ENCODE measurements at places on chromosomes 11 and 22. TPM values are rescaled to one million over a fixed set of nuclear protein-coding genes. Genes with fewer than 3 reads are reported as not detected.

DNA sequence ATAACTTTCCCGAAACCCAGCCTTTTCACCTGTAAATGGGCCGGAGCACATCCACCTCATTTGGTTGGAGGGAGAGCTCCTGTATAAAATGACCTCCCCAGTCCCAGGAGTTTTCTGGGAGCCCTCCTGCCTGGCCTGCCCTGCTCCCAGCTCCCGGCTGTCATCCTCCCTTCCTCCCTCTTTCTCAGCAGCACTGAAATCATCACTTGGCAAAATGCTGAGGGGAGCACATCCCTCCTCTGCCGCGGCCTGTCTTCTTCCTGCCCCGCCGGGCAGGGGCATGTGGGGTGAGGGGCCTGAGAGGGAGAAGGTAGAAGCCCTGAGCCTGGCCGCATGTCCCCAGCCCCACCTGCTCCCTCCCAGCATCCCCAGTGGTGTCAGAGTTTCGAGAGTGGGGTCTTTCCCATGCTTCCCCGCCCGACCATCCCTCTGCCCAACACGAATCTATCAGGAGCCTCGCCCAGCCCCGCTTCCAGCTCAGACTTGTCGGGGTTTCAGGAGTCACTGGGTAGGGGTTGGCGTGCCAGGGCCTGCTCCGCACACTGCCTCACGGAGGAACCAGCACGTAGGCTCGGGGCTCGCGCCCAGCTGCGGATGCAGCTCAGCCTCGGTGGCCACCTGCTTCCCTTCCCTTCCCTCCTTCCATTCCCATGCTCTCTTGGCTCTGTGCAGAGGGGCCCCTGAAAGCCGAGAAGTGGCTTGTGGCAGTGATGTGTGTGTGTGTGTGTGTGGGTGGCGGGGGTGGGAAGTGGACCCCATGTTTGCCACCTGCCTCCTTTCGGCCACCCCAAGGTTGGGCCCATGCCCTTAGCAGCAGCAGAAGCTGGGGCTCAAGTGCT lies 37.1 kb downstream of the NECTIN1 start:
- no peak for DNase-seq

IGSF9B gene
- 10.2 TPM for polyA plus RNA-seq

GRCh38 chr22:39109361-39109760 lies 12.3 kb downstream of the APOBEC3H start:
- DNase-seq = no peak

GRCh38 chr11:38543311-38543710 lies 1945.3 kb upstream of the RAG2 start:
- no peak for DNase-seq

GRCh38 chr11:111792314-111792713 lies 26.1 kb upstream of the PPP2R1B start:
- no peak for DNase-seq

GRCh38 chr11:119344291-119345010 lies 2.1 kb downstream of the MFRP start:
- DNase-seq = no peak

CRYBB3 gene
- not detected for polyA plus RNA-seq

DNA sequence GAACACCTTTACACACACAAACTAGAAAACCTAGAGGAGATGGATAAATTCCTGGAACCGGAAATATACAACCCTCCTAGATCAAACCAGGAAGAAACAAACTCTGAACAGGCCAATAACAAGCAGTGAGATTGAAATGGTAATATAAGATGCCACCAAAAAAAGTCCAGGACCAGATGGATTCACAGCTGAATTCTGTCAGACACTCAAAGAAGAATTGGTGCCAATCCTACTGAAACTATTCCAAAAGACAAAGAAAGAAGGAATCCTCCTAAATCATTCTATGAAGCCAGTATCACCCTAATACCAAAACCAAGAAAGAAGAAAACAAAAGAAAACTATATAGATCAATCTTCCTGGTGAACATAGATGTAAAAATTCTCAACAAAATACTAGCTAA lies 33.9 kb downstream of the PIWIL3 start:
- no peak for DNase-seq

GRCh38 chr11:36792996-36793914 lies 195.2 kb upstream of the RAG2 start:
- no peak for DNase-seq

- DNase-seq = no peak
These were observed 5.9 kb downstream of the RBFOX2 start for GRCh38 chr22:36022697-36023096.

- peak; percentile 85 for DNase-seq
These were observed 1.1 kb downstream of the SLC3A2 start for GRCh38 chr11:62881579-62882430.

SLC35E4 gene
- polyA plus RNA-seq = 1.7 TPM

MUC2 gene
- polyA plus RNA-seq = 0.01 TPM

DNA sequence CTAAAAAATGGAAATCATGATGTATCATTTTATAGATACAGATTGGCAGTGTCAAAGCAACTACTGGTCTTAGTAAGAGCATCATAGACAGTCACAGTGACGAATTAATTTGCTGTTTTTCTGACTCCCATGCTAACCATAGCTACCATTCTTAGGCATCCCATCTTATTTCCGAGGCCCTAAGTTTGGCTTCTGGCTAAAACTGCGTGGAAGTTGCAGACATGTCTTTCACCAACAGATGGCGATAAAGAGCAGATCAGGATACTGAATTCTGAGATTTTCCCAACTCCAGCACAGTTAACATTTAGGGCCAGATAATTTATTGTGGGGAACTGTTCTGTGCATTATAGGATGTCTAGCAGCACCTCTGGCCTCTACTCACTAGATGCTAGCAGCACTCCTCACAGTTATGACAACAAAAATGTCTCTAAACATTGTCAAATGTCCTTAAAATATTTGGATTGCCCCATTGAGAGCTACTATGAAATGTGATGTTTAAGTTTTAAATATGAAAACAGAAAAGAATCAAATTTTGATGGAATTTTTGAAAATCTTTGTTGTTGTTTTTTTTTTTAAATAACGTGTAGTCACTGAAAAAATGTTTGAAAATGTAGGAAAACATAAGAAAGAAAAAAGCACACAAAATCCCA lies 16.3 kb downstream of the OR2AG2 start:
- DNase-seq = no peak

DNA sequence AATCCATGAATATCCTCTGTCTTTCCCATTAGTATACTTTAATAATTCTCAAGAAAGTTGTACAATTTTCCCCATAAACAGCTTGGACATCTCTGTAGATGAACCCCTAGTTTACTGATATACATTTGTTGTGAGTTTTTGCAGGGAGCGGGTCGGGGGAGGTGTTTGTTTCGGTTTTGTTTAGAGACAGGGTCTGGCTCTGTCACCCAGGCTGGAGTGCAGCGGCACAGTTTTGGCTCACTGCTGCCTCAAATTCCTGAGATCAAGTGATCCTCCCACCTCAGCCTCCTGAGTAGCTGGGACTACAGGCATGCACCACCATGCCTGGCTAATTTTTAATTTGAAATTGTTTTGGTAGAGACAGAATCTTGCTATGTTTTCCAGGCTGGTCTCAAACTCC lies 57.6 kb downstream of the IGLL5 start:
- DNase-seq = no peak

- DNase-seq = no peak
These were observed 37.5 kb downstream of the TNRC6B start for GRCh38 chr22:40215266-40215665.
